Eye (tissue), 1 donor: ENCODE measurements at places on chromosomes 5 and 9.
A peak's percentile ranks its signal among the peaks of the same experiment; 100 is the strongest.

GRCh38 chr9:127979333-127980059 is 1.3 kb downstream of the EEIG1 start:
- peak; percentile 72 for DNase-seq

DNA sequence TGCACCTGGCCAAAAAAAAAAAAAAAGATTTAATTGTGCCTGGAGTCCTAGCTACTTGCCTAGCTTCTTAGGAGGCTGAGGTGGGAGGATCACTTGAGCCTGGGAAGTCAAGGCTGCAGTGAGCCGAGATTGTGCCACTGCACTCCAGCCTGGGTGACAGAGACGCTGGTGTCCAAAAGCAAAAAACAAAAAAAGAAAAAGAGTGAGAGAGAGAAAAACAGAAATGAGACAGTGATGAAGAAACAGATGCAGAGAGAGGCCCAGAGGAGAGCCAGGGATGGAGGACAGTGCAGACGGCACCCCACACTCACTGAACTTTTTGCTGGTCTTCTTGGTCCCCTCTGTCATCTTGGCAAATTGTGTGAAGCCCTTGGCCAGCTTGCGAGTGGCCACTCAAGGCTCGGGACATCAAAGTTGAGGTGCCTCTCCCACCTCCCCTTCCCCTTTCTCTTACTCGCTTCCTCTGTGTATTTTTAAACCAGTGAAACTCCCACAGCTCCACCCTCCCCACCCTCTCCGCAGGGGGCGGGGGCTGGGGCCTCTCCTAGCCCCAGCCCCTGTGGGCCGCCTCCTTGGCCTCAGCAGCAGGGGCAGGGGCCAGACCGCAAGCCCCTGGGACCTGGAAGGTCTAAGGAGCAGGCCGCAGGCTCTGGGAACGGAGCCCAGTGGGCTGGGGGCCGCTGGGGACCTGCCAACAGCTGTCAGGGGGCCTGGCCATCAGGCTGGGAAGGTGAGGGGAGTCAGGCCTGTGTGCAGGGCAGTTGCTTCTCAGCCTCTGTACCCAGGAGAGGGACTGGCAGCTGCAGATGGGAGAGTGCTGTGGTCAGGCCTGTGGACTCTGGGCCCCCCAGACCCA is at the start of gene SH2D3C:
SH2D3C (minus strand) TSS at position 387 of the 856 bp plus-strand sequence; CDS start at position 348, 39 bp downstream.
- DNase-seq = no peak

DNA sequence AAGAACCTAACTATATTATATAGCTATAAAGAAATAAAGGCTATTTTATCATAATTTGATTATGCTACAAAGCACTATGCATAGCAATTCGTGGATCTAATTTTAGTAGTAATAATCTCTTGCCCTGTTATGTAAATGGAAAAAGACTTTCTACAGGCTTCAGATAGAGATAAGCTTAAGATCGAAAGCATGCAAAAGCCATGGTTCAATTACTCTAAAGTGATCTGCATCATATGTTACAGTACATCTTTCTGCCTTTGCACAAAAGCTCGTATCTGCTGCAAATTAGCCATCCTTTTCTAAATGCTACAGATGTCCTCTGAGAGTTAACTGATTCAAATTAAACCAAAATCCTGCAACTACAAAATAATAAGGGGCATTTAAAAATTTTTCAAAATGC is 234.8 kb upstream of the TMEM161B start:
- DNase-seq = no peak

- no peak for DNase-seq
Measured at GRCh38 chr9:93601063-93601462, 24.7 kb downstream of the PHF2 start.

GRCh38 chr5:154276973-154277331 is 86.4 kb downstream of the GALNT10 start:
- DNase-seq = no peak

GRCh38 chr9:20553558-20554149 is 68.6 kb downstream of the MLLT3 start:
- DNase-seq = no peak

DNA sequence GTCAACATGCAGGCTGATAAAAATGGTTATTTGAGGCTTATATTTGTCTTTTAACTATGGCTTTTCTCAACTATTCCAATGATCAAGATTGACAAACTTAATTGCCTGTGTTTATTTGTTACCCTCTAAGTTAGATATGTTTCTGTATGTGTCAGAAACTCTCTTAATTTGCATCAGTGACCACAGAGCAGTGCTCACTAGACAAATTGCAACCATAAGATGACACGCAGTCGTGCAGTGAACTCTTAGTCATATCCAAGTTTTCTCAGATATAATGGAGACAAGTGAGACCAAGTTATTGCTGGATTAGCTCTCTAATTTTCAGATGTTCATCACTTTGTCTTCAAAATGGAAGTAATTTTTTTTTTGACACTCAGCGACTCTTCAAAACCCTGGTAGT is 342.2 kb upstream of the RFX3 start:
- DNase-seq = no peak

DNA sequence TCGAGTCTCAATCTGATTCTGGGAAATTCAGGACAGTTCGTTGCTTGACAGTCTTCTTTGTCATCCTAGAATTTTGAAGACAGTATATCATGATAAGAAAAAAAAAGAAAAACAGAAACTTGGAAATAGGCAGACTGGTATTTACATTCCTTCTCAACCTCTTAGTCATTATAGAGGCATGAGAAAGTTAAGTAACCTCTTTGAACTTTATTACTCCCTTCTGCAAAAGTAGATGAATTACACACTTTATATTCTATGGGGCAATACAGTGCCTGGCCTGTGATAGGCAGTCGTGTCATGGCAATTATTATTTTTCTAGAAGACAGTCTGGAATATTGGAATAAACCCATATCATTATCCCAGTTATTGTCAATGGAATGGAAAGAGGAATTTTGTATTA is 828.9 kb downstream of the TLR4 start:
- DNase-seq = no peak

- DNase-seq = no peak
Measured at GRCh38 chr5:157578079-157578780, 2.7 kb upstream of the ADAM19 start.

DNA sequence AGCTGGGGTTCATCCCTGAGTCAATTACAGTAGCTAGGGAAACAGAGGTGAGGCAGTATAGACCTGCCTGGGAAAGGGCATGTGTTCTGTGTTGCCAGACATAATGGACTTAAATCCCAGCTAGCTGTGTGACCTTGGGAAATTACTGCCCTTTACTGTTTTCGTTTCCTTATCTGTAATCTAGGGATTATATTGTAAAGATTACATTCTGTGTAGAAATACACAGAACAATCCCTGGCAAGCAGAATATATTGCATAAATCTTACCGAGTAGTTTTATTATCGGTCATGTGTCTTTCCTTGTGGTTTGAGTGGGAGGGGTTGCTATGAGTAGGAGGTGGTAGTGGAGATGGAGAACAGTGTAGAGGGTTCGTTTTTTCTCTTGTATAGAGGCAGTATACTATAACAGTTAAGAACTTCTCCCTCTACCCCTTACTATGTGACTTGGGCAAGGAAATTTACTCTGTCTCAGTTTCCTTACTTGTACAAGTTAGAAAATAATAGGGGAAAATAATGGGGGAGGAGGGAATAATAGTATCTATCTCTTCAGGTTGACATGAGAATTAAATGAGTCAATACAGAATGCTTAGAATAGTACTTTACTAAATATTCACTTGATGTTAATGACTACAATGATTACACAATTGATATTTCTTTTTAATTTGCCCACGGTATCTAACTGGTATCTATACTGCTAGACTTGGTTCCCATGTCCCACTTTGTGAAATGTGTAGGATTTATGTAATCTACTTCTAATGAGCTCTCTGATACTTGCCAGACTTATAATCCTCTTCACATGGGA is 7.1 kb upstream of the DMXL1 start:
- DNase-seq = no peak
